ENCODE measurements at places on chromosomes 7 and 10. TPM values are rescaled to one million over a fixed set of nuclear protein-coding genes. Genes with fewer than 3 reads are reported as not detected.

ZNF425 gene
- polyA plus RNA-seq: 4.3 TPM

PITRM1 gene
- 25.1 TPM for polyA plus RNA-seq

PPP1R9A gene
- 9.3 TPM for polyA plus RNA-seq

CNNM1 gene
- 0.52 TPM for polyA plus RNA-seq

TMEM254 gene
- polyA plus RNA-seq: 21.1 TPM

C7orf57 gene
- 1.7 TPM for polyA plus RNA-seq

HYAL4 gene
- not detected for polyA plus RNA-seq

GPR22 gene
- polyA plus RNA-seq: 3.4 TPM

AKR1C2 gene
- polyA plus RNA-seq: 0.83 TPM

R3HCC1L gene
- polyA plus RNA-seq: 9.3 TPM

CDC14C gene
- not detected for polyA plus RNA-seq

STEAP4 gene
- polyA plus RNA-seq: not detected

ACSL5 gene
- 0.09 TPM for polyA plus RNA-seq

VSTM4 gene
- polyA plus RNA-seq: 0.56 TPM

UCMA gene
- 18.7 TPM for polyA plus RNA-seq

DOCK4 gene
- 6.3 TPM for polyA plus RNA-seq

PLAC9 gene
- 14.4 TPM for polyA plus RNA-seq

PNPLA8 gene
- polyA plus RNA-seq: 13.6 TPM

ATG9B gene
- 3.2 TPM for polyA plus RNA-seq

ERVW-1 gene
- polyA plus RNA-seq: not detected

FLNC gene
- polyA plus RNA-seq: 0.64 TPM

NPFFR1 gene
- 0.05 TPM for polyA plus RNA-seq

PON3 gene
- 1.6 TPM for polyA plus RNA-seq

CH25H gene
- 1.7 TPM for polyA plus RNA-seq

ANKRD1 gene
- not detected for polyA plus RNA-seq

TAS2R4 gene
- 0.77 TPM for polyA plus RNA-seq

GJD4 gene
- not detected for polyA plus RNA-seq

GSAP gene
- polyA plus RNA-seq: 0.63 TPM

COL13A1 gene
- polyA plus RNA-seq: 5.2 TPM

CALCR gene
- polyA plus RNA-seq: 0.59 TPM

CLRN3 gene
- not detected for polyA plus RNA-seq

ZNF722 gene
- polyA plus RNA-seq: not detected

CD36 gene
- polyA plus RNA-seq: 0.40 TPM

SPDYE5 gene
- 1.8 TPM for polyA plus RNA-seq

LIPJ gene
- polyA plus RNA-seq: not detected

KLF14 gene
- not detected for polyA plus RNA-seq

SLC12A9 gene
- polyA plus RNA-seq: 10.3 TPM

NRCAM gene
- polyA plus RNA-seq: 2.5 TPM

CYP26A1 gene
- polyA plus RNA-seq: 1.2 TPM

ZPBP gene
- polyA plus RNA-seq: not detected

TPK1 gene
- polyA plus RNA-seq: 3.2 TPM

WDFY4 gene
- not detected for polyA plus RNA-seq

CCL24 gene
- polyA plus RNA-seq: not detected

BMI1 gene
- polyA plus RNA-seq: 2.0 TPM

SLC39A12 gene
- not detected for polyA plus RNA-seq

VKORC1L1 gene
- 21.5 TPM for polyA plus RNA-seq

FAM237B gene
- polyA plus RNA-seq: 0.13 TPM

CALHM3 gene
- not detected for polyA plus RNA-seq

CALML3 gene
- polyA plus RNA-seq: not detected

TRDMT1 gene
- 12.0 TPM for polyA plus RNA-seq

FAM131B gene
- 4.7 TPM for polyA plus RNA-seq
